ENCODE measurements at places on chromosomes 3 and 15.

DNA sequence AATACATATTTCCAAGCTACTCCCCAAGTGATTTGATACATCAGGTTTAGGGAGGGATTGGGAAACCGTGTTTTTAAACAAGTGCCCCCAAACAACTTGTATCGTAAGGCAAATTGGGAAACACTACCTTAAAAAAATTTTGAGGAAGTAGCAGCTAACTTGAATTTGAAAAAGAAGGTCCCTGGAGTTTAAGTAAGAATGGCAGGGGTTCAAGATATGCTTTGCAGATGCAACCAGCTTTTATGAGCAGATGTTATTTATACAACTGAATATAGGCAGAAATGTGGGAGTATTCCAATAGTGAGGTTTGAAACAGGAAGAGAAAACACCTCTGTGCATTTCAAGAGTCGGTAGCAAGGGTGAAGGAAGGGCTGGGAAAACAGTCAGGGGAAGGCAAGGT lies 139.6 kb downstream of the IL20RB start:
- DNase-seq = no peak

GRCh38 chr15:94258246-94258645 lies 26.9 kb downstream of the MCTP2 start:
- DNase-seq = no peak

DNA sequence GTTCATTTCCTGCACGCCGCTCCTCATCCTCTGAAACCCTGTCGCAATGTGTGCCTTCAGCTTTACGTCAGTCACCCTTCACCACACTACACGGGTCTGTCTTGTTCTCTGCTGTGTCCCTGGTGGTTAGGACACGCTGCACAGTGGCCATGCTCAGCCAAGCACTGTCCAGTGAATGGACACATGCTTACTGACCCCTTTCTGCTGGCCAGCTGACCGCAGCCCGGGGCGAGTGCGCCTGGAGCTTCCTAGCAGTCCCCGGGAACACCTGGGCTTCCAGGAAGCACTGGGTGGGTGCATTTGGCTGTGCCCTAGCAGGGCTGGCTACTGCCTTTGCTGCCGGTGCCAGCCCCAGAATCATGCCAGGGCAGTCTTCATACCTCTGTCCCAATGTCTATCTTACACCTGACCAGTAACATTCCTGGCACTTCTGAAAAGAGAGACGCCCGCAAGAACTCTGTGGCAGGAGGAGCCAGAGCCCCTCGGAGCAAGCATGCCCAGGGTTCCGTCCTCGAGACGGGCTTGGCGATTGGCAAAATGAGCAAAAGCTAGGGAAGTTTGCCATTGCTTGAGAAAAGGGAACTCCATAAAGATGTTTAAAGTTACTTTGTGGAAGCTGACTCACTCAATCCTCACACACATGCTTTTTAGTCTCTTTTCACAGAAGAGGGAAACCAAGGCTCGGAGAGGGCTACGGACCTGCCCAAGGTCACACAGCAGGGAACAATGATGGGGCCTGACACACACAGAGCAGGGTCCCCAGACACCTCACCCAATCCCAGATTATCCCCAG lies 15.7 kb upstream of the ZXDC start:
- DNase-seq = no peak

DNA sequence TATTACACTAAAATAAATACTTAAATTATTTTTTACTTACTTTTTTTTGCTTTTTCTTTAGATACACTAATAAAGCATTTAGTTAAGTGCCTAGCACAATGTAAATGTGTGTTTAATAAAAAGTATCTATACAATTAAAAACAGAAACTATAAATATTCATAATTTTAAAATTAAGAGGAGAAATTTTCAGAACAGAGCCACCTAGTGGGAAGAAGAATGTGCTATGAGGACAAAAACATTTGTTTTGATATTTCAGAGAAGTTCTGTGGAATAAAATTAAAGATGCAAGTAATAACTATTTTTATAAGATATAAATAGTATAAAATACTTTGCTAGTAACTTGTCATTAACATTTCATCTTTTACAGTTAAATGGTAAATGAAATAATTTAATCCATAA lies 33.6 kb upstream of the PLSCR5 start:
- DNase-seq = no peak

DNA sequence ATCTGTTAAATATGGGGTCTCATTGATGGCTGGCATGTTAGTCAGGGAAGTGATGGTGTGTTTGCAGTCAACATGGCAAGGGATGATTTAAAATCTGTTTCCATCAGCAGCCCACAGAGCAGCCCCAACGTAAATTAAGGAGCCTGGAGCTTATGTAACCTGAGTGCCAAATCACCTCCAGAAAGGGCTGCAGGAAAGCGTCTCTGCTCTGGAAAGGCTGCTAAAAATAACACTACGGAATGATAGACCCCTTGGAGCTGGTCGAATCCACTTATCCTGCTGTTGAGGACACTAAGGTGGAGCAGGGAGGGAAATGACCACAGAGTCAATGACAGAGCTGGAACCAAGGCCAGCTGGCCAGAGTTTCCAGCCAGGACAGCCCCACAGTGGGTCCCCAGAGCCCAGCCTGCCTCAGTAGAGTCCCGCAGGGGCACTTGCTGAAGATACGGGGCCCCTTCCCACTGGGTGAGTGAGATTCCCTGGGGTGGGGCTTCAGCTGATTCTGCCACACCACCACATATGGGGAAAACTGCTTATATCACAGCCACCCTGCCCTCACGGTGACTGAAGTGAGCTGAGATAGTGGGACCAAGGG lies 63.5 kb downstream of the EPHB1 start:
- no peak for DNase-seq

DNA sequence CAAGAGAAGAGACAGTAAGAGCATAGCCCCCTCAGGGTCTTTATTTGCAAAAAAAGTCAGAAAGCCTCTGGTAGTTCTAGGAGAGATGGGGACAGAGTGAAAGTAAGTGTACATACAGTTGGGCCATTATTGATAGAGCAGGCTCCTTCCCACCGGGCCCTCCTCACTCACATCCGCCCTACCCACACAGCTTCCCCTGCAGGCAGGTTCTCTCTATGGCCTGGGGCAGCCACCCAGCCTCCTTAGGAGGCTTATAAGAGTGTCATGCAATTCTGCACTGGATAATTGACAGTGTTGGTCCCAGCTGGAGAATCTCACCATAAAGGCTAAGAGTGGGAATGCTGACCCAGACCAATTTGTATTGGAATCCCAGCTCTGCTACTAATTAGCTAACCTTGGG lies 49.5 kb downstream of the SLC30A4 start:
- DNase-seq = no peak

Measured in amniotic epithelial cell (primary cell).